ENCODE measurements at places on chromosomes 2 and 18.

DNA sequence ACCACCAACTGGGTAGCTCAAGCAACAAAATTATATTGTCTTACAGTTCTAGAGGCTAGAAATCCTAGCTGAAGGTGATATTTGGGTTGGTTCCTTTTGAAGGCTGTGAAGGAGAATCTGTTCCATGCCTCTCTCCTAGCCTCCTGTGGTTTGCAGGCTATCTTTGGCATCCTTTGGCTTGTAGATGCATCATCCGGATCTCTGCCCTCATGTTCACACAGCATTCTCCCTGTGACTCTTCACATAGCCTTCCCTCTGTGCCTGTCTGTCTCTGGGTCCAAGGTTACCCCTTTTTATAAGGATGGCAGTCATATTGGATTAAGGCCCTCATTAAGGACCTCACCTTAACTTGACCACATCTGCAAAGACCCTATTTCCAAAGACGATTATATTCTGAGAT is 78.6 kb upstream of the MAP3K20 start:
- no peak for DNase-seq

DNA sequence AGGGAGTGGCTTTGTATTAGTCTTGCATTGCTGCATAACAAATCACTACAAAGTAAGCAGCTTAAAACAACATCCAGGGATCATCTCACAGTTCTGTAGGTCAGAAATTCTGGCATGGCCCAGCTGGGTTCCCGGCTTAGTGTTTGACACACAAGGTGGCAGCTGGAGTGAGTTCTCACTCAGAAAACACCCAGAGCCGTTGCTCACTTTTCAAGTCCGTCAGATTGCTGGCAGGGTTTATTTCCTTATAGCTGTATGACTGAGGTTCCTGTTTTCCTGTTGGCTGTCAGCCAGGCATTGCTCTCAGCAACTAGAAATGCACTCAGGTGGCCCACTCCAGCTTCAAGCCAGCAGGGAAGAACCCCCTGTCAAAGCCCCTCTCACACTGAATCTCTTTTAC is 324.1 kb downstream of the CCDC178 start:
- DNase-seq: no peak

DNA sequence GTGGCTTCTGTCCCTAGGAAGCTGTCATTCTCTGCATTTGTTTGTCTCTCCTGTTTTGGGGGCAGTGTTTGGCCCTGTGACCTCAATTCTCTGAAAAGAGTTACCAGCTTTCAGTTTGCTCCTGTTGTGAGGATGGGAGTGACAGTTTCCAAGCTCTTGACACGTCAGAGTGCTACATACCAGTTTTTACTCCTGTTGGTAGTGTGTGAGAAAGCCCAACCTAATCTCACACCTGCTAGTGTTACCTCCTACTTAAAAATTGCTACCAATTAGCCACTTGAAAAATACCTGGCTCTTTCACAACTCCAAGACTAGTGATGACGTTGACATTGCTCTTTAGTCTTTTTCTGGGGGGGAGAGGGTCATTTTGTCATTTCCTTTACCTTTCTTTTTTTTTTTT is 14.1 kb downstream of the SKA1 start:
- DNase-seq: no peak

- DNase-seq: no peak
These were observed 29.1 kb upstream of the CSRNP3 start for GRCh38 chr2:165440367-165440766.

DNA sequence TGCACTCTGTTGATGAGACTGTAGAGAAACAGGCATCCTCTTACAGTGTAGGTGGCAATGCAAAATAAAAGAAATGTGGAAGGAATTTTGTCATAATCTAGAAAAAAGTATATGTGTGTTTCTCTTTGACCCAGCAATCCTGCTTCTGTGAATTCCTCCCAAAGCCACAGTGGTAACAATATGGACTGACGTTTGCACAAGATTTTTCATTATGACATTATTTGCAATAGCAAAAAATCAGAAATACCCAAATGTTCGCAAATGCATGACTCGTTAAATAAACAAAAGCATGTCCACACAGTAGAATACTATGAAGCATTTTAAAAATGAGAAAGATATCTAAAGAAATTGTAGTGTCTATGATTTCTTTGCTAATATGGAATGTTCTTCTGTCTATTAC is 255.2 kb upstream of the NRP2 start:
- DNase-seq: no peak

DNA sequence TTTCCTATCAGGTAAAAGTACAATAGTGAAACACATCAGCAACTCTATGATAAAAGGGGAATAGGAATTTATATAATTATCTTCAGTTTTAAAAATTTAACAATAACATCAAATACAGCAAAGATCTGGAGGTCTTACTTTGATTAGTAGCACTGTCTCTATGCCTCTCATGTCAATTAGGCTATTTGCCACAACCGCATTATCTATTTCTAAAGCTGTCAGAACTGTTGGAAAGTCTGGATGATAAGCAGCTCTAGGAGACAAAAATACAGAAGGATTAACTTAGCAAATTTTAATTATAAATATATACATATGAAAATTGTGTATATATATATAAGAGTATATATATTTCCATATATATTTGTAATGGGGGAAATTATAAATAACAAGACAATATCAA is 45.1 kb downstream of the SMC6 start:
- no peak for DNase-seq

DNA sequence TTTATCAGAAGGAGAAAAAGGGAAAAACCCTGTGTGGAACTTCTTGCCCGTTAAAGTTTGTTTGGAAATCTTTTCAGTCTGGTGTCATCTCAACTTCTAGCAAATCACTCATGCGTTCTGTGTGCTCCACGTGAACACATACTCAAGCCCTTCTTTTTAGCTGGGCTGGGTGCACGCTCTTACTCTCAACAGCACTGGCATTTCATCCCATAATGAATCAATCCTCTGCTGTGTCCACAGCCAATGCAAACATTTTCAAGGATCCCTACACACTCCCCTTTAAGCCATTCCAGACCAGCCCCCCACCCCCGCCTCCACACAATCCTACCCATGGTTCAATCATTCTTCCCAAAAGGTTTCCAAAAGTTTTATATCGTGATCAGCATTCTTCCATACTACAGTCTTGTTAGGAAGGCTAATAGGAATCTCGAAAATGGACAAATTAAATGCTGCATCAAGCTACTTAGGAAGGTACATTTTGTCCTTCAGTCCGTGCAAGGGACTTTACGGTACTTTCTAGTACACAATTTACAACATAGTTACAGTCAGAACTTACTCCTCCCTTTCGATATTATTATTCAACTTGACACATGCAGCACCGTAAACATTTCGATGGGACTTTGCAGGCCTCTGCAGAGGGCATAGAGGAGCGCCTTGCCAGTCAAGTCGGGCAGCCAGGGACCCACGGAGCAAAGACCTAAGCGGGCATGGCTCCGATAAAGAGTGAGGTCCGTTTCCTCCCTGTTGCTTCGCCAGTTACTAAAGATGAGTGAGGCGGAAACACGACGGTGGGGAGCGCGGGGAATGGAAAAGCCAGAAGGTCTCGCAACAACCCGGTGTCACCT is 1.4 kb downstream of the PTGR3 start:
- no peak for DNase-seq

DNA sequence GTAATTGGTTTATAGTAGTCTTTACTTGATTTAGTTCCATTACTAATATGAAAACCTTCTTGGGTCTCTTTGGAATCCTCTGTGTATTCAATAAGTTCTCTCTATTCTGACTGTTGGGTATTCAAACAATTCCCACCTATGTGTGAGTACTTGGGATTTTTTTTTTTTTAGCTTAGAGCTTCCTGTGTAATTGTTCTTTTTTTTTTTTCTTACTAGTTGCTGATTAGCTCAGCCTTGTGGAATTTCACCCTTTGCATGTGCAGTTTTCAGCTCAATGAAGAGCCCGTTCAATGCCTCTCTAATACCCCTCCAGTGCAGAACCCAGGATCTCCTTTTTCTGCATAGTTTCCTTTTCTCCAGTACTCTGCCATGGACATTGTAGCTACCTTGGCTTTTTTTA is 339.1 kb upstream of the GALNT5 start:
- no peak for DNase-seq

- no peak for DNase-seq
These were observed 433.6 kb downstream of the LPIN1 start for GRCh38 chr2:12180031-12180430.

- DNase-seq: no peak
These were observed 143.7 kb downstream of the USP34 start for GRCh38 chr2:61327173-61327572.

GRCh38 chr2:88159481-88159880 is 10.7 kb upstream of the THNSL2 start:
- DNase-seq: no peak

GRCh38 chr2:186629250-186629996 is 39.6 kb downstream of the ITGAV start:
- DNase-seq: no peak

DNA sequence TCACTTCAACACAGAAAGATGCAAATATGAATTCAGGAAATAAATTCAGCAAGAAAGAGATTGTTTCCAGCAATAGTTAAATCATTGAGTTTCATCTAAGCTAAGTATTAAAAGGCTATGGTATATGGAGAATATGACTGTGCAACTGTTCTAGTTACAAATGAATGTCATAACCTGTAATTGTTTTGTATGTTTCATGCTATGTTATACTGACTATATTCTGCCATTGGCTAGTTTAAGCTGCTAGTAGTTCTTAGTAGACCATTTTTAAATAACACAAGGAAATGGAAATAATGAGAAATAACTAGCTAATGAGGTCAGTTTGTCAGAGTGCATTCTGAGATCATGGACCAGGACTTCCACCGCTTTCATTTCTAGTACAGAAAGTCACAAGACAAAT is 1154.9 kb upstream of the TMEFF2 start:
- no peak for DNase-seq

GRCh38 chr18:39951142-39951720 is 2003.8 kb upstream of the PIK3C3 start:
- no peak for DNase-seq

DNA sequence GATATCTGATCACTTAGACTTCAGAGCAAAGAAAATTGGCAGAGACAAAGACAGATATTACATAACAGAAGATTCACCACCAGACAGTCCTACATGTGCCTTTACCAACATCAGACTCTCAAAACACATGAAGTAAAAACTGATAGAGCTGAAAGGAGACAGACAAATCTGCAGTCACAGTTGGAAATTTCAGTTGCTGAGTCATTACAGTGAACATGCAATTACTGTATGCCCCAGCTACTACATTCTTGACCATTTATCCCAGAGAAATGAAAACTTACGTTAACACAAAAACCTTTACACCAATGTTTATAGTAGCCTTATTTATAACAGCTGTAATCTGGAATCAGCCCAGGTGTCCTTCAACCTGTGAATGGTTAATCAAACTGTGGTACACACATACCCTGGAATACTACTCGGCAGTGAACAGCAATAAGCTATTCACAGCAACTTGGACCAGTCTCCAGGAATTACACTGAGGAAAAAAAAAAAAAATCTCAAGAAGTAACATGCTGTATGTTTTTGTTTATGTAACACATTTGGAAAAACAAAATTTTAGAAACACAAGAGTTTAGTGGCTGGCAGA is 7.5 kb upstream of the SCLY start:
- no peak for DNase-seq

- no peak for DNase-seq
These were observed 11.4 kb downstream of the FHOD3 start for GRCh38 chr18:36308711-36309435.

DNA sequence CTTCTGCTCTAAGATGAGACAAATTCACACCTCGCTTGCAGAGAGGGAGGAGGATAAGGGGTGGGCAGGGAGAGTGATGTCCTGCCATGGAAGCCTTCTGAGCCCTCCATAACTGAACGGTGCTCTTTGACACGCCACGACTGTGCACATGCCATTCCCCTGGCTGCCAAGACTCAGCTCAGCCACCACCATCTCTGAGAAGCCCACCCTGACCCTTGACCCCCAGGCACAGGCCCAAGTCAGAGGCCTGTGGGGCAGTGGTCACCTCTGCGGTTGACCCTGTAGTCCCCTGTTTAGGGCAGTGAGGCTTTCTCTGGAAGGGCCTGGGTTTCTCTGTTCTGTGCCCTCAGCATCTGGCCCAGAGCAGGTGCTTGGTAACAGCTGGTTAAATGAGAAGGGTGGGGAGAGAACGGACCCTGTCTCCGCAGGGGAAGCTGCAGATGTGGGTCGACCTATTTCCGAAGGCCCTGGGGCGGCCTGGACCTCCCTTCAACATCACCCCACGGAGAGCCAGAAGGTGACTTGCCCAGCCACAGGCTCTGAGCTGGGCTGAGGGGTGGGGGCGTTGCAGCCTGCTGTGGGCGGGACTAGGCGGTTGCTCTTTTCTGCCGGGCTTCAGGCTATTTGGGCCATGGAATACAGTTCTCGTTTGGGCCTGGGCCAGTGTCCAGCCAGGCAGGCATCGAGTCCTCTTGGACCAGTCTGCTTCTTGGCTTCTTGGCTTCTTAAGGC is 215.1 kb downstream of the DYSF start:
- DNase-seq: no peak

DNA sequence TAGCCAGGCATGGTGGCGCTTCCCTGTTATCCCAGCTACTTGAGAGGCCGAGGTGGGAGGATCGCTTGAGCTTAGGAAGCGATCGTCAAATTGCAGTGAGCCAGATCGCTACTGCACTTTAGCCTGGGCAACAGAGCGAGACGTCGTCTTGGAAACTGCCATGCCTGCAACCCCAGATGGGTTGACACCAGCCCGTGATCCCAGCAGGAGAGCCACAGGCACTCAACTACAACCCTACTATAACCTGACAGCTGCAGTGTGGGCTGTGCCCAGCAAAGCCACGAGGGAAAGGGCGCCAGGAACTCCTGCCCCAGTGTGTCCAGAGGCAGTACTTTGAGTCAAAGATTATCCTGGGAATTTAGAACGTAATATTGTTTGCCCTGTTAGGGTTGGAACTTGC is 85.6 kb downstream of the SS18 start:
- DNase-seq: no peak

GRCh38 chr2:552906-553305 is 124.3 kb downstream of the TMEM18 start:
- DNase-seq: no peak

GRCh38 chr2:56705713-56706112 is 521.9 kb downstream of the CCDC85A start:
- DNase-seq: no peak

- DNase-seq: no peak
These were observed 39.5 kb upstream of the FLACC1 start for GRCh38 chr2:201396595-201396994.

DNA sequence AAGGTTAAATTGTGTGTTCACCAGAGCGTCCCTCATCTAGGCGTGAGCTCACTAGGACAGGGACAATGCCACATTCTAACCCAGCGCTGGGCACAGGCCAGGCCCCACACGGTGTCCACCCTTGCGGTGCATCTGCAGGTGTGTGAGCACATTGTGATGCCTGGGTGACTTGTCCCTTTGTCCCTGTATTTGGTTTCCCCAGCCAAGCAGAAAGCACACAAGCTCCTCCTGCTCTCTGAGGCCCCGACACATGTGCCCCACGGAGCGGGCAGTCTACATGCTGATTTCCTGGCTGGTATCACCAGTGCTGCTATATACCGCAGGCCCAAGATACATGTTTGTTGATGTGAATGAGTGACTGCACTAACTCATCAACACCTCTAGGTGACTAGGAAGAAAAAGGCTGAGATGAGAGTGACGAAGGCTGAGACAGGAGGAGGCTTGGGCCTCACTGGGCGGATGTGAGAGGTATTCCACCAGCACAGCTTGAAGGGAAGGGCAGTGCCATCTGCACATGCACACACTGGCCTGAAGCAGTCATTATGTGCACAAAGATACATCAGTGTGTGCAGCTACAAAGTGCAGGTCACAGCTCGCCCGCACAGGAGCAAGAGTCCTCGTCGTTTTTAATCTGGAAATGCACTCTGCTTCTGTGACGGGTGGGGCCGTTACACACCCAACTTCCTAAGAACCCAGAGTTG is 205.9 kb downstream of the EIPR1 start:
- no peak for DNase-seq

GRCh38 chr2:211463397-211463796 is 907.0 kb downstream of the CPS1 start:
- DNase-seq: no peak
